ENCODE measurements at places on chromosomes 7 and 10.
A peak's percentile ranks its signal among the peaks of the same experiment; 100 is the strongest.

GRCh38 chr10:76022366-76022765 lies 590.9 kb downstream of the LRMDA start:
- DNase-seq = no peak

DNA sequence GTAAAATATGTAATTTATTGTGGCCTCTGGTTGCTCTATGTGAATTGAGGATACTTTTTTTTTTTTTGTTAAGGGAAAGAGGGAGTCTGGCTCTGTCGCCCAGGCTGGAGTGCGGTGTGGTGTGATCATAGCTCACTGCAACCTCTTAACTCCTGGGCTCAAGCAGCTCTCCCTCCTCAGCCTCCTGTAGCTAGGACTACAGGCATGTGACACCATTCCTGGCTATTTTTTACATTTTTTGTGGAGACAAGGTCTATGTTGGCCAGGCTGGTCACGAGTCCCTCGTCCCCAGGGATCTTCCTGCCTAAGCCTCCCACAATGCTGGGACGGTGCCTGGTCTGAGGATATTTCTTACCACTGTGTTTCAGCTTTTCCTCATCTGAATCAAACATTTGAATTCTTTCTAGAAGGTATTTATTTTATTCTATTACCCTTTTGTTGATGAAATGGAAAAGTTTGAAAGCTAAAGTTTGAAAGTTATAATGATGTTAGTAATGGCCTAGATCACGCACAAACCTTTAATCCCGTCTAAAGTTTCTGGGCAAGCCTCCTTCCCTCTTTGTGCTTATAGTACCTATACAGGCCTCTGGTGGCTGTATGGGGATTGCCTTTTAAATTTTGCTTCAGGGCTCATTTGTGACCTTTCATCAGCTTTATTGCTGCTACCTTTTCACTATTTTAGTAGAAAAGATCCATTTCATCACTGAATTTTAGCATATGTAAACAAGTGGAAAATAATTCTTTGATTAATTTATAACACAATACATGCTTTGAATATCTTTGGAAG lies 2.0 kb downstream of the IFRD1 start:
- no peak for DNase-seq

DNA sequence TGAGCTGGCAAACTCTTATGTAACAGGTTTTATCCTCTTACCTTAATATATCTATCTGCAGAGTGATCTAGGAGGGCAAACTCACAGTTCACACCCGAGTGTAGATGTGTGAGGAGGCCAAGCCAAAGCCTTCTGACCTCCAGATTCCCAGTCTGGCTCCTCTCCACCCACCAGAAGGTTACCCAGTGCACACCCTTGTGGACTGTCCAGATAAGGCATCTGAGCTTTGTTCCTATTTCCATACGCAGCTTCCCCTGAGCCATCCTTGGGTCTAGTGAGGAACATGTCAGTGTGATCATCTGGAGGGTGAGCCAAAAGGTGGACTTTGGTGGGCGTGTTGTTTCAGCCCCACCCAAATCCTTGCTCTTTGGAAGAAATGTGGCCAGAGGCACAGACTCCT lies 203.0 kb upstream of the MEOX2 start:
- DNase-seq = no peak

- no peak for DNase-seq
Observed at GRCh38 chr10:34195364-34196057, 619.6 kb downstream of the PARD3 start.

- DNase-seq = peak; percentile 97
Observed at GRCh38 chr7:5396999-5397663, 26.5 kb downstream of the TNRC18 start.

- DNase-seq = no peak
Observed at GRCh38 chr7:11655642-11656041, 176.4 kb downstream of the THSD7A start.

- DNase-seq = no peak
Observed at GRCh38 chr10:5526691-5527331, 2.0 kb downstream of the CALML3 start.

DNA sequence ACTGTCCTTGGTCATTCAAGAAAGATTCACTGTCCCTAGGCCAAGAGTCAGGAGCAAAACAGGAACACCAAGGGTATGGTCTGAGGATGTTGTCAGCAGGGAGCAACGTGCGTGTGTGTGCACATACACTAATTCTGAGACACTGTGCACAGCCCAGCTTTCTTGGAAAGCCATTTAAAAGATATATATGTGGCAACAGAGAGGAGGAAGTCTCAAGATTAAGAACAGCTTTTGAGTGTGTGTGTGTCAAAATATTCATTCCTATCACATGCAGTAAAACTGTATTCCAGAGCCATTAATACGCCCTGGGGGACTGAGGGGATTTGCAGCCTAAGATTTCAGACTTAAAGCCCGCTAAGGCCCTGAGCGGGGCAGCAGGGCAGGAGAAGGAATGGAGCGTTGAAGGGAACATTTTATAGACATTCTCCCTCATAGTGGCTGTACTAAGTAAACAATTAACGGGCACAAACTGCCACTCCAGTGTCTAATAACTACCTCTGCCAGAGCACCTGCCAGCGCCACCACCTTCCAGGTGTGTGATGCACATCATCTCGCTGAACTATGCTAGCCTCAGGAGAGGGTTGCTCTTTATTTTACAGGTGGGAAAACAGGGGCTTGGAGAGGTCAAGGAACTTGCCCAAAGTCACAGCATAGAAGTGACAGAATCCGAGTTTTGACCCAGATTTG lies 2.0 kb downstream of the NOD1 start:
- DNase-seq = no peak

DNA sequence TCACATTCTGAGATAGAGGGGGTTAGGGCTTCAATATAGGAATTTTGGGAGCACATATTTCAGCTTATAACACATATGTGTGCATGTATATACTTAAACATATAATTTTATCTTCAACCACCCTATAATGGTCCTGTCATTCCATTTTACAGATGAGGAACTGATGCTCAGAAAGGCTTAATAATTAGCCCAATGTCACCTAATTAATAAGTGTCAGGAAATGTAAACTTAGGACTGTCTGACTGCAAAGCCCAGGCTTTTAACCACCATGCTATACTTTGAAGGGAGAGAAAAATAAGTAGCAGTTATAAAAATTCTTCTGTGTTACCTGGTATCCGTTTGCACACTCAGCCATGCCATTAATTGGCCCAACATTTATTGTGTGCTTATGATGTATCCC lies 172.6 kb downstream of the SKIDA1 start:
- DNase-seq = no peak

Measured in Jurkat, Clone E6-1 (cell line).